NK-92 treated with Interleukin-12 subunit alpha and Interleukin-12 subunit beta, amount 100 ng/mL, for 24 hours (cell line): ENCODE measurements at places on chromosomes 7 and 10.

DNA sequence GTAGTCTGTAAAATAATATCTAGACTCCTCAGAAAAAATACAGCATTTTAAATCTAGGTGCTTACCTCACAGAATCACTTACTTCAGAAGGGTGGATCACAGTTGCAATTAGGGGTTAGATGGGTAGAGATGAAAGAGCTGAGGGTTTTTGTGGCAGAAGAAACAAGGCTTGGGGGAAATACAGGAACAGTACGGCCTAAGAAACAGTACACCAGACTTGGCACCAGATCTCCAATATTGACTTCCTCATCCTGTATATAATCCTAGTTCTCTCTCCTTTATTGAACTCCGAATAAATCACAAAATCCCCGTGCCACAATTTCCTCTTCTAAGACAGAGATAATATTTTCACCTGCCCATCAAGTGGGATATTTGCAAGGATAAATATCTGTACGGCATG lies 14.3 kb downstream of the CEP41 start:
- no peak for DNase-seq

GRCh38 chr10:62373639-62373994 lies 552 bp upstream of the ZNF365 start:
- DNase-seq, result no peak

- DNase-seq, result no peak
Measured at GRCh38 chr7:81869670-81870069, 99.8 kb upstream of the HGF start.

GRCh38 chr7:137987968-137988367 lies 13.9 kb downstream of the CREB3L2 start:
- no peak for DNase-seq

DNA sequence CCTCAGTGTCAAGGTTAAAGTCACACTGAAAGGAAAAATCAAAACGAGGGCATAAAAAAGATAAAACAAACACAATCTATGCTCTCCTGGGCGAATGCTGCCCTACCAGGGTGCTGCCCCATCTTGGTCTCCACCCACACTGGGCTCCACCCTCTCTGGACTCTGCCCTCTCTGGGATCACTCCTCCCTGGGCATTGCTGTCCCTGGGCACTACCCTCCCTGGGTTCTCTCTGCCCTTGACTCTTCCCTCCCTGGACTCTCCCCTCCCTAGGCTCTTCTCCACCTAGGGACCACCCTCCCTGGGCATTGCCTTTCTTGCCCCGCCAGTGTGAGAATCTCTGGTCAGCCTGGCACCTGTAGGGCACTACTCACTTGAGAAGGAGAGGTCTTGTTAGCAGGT lies 8.6 kb downstream of the GDF2 start:
- DNase-seq, result no peak

DNA sequence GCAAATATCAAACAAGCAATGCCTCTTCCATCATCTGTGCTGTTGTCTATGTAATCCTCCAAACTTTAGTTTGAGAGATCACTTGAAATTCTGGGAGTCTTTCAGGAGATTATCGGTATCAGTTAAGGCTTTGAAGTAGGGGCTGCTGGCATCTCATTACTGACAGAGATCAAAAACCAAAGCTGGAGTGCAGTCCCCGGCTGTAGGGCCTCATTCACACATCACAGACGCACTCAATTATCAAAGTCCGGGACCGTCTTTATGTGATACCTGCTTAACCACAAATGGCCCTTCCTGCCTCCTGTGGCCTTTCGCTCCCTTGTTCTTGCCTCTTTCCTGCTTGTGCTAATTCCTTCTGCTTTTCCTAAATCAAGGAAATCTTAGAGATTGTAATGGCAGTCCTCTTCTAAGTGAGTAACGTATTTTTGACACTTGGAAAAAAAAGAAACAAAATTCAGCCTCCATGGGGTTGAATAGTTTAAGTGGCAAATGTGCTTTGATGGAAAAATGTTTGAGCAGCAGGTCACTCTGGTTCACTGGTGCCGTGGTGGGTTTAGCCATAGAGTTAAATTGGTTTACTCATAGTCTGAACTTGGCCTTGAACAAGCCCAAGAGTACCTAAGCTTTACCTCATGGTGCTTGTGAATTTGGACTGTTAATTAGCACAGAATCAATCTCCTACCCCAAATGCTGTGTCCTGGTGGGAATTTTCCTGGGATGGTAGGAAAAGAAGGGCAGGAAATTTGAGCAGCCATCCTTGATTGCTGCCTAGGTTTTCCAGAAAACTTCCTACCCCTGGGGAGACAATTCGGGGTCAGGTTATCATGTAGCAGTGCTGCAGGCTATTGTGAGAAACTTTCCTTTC lies 178.9 kb upstream of the LYZL1 start:
- DNase-seq, result no peak

- DNase-seq, result no peak
Measured at GRCh38 chr10:52514481-52514880, 200.4 kb downstream of the DKK1 start.

DNA sequence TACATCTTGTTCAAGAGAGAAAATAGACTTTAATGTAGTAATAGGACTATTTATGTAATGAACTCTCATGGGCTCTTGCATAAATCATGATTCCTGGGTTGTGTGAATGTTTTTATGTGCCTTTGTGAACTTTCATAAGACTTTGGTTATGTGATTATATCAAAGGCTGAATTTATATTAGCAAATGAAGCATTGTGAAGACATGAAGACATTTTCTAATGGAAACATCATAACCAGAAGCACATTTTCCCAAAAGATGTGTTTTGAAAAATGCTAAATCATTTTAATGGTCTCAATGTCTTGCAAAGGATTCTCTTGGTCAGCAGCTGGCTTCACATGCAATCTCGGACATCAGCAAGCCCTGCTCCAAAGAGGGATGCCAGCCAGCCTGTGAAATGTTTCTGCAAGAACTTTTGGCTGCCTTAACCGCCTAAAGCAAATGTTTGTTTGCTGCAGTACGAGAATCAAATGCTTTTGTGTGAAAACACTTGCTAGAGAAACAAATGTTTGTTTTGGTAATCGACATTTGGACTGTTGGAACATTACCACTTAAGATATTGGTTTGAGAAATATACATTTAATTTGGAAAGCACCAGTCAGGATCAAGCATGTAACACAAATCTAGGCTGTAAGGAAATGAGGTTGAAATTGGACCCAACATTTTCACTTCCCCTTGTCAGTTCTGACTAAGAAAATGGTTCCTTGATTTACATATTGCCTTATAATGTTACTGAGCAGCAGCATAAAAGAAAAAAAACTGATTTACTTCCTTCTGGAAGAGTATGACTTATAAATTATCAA lies 102.1 kb downstream of the RTKN2 start:
- DNase-seq, result no peak
